ENCODE measurements at places on chromosomes 2 and 18. TPM values are rescaled to one million over a fixed set of nuclear protein-coding genes. Genes with fewer than 3 reads are reported as not detected.

BOK gene
- 91.6 TPM for total RNA-seq

CNGA3 gene
- total RNA-seq, result 1.1 TPM

EDAR gene
- 0.46 TPM for total RNA-seq

BUB1 gene
- 1.3 TPM for total RNA-seq

CSRNP3 gene
- total RNA-seq, result 4.0 TPM

UCN gene
- 4.2 TPM for total RNA-seq

PLCL1 gene
- total RNA-seq, result 6.7 TPM

SPATA3 gene
- 1.8 TPM for total RNA-seq

D2HGDH gene
- 38.7 TPM for total RNA-seq

AGXT gene
- not detected for total RNA-seq

CYBRD1 gene
- 67.9 TPM for total RNA-seq

GPC1 gene
- 447 TPM for total RNA-seq

UGT1A10 gene
- not detected for total RNA-seq

GKN2 gene
- total RNA-seq, result not detected

HOXD1 gene
- total RNA-seq, result 2.3 TPM

DUSP11 gene
- 37.8 TPM for total RNA-seq

GKN1 gene
- total RNA-seq, result not detected

DCTN1 gene
- total RNA-seq, result 93.9 TPM

REG3G gene
- total RNA-seq, result 52.0 TPM

DCC gene
- total RNA-seq, result 3.7 TPM

DCDC2C gene
- total RNA-seq, result 5.9 TPM

RANBP2 gene
- total RNA-seq, result 96.2 TPM

ATOH8 gene
- 49.8 TPM for total RNA-seq

RAMP1 gene
- 300 TPM for total RNA-seq

PTPN4 gene
- 65.3 TPM for total RNA-seq

SNTG2 gene
- 5.0 TPM for total RNA-seq

GYPC gene
- 32.9 TPM for total RNA-seq

SLC16A14 gene
- total RNA-seq, result 14.7 TPM

MBD2 gene
- 50.3 TPM for total RNA-seq

CNRIP1 gene
- total RNA-seq, result 16.5 TPM

GALNT3 gene
- total RNA-seq, result 24.5 TPM

SLC9A2 gene
- 22.4 TPM for total RNA-seq

AQP12A gene
- total RNA-seq, result not detected

ATP6V1C2 gene
- 4.0 TPM for total RNA-seq

HOXD13 gene
- total RNA-seq, result 10.6 TPM

PIEZO2 gene
- total RNA-seq, result 19.0 TPM

GCA gene
- total RNA-seq, result 29.5 TPM

YES1 gene
- total RNA-seq, result 88.5 TPM

IL1B gene
- not detected for total RNA-seq
